Right cardiac atrium (tissue), 5 donors: ENCODE measurements at places on chromosomes 7 and 10. TPM values are rescaled to one million over a fixed set of nuclear protein-coding genes. Genes with fewer than 3 reads are reported as not detected.

ITGA8 gene
- polyA plus RNA-seq = 5.5 TPM

MLXIPL gene
- 14.8 TPM for polyA plus RNA-seq

CAMK1D gene
- polyA plus RNA-seq = 15.2 TPM

DKK1 gene
- 0.18 TPM for polyA plus RNA-seq

RET gene
- 0.59 TPM for polyA plus RNA-seq

TMEM209 gene
- 5.2 TPM for polyA plus RNA-seq

TACC2 gene
- polyA plus RNA-seq = 234 TPM

GRCh38 chr10:120431251-120431651 is 25.8 kb upstream of the PLPP4 start:
- no peak for DNase-seq

- DNase-seq = peak; percentile 50
Measured at GRCh38 chr10:103605359-103606096, 112.0 kb downstream of the NEURL1 start.

GRCh38 chr7:88610942-88611341 is 148.6 kb upstream of the ZNF804B start:
- DNase-seq = no peak

GRCh38 chr7:34081935-34082334 is 176.6 kb downstream of the BMPER start:
- DNase-seq = no peak

DNA sequence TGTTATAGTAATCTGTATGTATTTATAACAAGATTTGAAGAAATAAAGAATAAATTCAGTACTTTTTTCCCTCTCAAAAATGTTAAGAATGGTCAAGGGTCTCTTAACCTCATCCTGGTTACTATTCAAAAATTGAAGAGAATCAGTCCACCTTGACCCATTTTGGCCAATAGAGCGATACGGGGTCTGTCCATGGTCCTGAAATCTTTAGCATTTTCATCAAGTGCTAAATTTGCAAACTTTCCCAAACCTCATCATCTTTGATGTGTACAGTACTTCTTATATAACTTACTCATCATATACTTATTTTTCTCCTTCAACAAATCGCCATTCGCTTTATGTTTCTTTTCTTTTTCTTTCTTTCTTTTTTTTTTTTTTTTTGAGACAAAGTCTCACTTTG is 23.6 kb downstream of the TMEM178B start:
- DNase-seq = no peak

DNA sequence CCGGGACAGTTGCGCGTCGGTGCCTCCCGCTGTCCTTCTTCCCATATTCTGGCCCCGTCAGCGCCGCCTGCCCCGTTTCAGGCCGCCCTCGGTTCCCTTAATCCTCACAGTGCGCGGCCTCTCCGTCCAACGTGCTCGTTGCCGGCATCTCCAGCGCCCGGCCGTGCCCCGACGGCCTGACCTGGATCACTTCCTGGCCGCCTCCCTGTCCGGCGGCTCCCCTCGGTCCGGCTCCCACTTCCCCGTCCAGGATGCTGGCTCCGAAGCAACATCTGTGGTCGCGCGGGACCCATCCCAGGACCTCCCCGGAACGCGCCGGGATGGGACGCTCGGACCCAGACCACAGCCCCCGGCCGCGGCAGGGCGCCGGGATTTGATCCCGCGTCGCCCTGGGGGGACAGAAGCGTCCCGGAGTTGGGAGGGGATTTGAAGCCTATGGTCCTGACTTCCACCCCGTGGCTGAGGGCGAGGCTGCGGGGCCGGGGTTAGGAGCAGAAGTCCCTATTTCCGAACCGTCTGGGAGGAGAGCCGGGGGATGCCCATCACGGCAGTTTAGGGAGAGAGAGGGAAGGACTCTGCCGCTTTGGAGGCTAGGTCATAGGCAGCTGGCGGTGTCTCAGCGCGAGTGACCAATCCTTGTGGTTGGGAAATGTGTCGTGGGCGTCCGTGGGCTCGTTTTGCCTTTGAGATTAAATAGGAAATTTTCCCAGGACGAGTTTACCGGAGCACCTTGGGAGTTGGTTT is 53.8 kb downstream of the KCTD7 start:
- peak; percentile 74 for DNase-seq
